ENCODE measurements at places on chromosomes 4 and X.
A peak's percentile ranks its signal among the peaks of the same experiment; 100 is the strongest.

DNA sequence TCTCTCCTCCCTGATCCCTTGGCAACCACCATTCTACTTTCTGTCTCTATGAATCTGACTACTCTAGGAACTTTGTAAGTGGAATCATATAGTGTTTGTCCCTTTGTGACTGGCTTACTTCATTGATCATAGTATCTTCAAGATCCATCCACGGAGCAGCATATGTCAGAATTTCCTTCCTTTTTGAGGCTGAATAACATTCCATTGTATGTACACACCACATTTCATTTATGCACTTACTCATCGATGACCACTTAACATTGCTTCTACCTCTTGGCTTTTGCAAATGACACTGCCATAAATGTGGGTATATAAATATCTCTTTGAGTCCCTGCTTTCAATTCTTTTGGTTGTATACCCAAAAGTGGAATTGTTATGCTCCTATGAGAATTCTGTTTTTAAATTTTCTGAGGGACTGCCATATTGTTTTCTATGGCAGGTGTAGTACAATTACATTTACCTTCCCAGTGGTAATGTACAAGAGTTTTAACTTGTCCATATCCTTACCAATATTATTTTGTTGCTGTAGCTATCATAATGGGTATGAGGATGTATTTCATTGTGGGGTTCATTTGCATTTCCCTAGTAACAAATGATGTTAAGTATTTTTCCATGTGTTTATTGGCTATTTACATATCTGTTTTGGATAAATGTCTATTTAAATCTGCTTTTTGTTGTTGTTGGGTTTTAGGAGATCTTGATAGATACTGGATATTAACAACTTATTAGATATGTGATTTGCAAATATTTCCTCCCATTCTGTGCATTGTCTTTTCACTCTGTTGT lies 466.1 kb downstream of the C4orf33 start:
- peak; percentile 7 for DNase-seq

DNA sequence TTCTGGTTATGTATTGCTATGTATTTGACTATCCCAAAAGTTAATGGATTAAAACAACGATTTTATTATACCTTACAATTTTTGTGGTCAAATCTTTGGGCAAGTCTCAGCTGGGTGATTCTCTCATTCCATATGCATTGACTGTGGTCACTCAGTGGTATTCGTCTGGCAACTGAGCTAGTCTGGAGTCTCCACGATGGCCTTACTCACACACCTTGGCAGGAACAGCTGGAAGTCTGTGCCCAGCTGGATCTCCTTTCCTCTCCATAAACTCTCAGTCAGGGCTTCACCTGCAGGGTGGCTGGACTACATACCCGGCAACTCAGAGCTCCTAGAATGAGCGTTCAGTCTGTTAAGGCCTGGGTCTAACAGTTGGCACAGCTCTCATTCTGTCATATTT lies 141.1 kb upstream of the WDFY3 start:
- peak; percentile 74 for DNase-seq

- peak; percentile 75 for DNase-seq
These were observed 208.4 kb downstream of the NWD2 start for GRCh38 chr4:37452952-37453280.

GRCh38 chrX:40402831-40403533 lies 177.8 kb upstream of the ATP6AP2 start:
- DNase-seq = peak; percentile 50

GRCh38 chr4:55675196-55675793 lies 39.2 kb upstream of the NMU start:
- DNase-seq = no peak

GRCh38 chr4:140252742-140253555 lies 99.0 kb upstream of the MAML3 start:
- DNase-seq = peak; percentile 91

- DNase-seq = peak; percentile 63
These were observed 944 bp downstream of the FUNDC2 start for GRCh38 chrX:155027509-155028066.

DNA sequence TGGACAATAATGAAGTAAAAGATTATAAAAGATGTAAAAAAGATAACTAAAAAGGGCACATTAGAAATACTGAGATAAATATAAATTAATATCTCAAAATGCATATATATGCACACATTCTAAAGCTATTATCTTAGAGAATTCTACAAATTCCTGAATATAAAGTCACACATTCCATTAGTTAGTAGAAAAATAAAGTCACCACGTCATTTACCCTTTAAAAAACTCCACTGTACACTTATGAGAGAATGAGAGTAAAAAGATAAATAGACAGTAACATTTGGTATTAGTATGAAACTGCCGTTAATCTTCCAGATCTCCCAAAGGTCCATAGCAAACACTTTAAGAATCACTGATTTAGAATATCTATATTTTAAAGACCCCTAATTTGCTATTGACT lies 67.2 kb upstream of the IL15 start:
- peak; percentile 25 for DNase-seq

DNA sequence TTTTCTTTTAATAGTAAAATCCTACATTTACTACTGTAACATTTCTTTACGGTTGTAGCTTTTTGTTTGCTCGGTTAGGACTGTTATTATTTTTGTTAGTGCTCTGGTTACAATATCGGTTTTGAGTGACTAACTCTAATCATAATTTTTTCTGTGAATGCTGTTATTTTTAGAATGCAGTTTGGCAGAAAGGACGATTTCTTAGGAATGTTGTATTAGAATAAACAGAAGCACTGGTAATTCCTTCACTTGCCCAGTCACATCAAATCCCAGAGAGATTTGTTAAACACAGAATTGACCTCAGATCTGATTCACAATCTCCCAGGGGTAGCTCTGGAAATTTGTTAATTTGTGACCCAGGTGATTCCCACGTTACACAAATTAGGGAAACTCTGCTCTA lies 21.7 kb downstream of the DDIT4L start:
- DNase-seq = peak; percentile 13
